ENCODE measurements at places on chromosomes 4 and X.

- no peak for DNase-seq
Measured at GRCh38 chr4:102684610-102685052, 76.1 kb downstream of the MANBA start.

DNA sequence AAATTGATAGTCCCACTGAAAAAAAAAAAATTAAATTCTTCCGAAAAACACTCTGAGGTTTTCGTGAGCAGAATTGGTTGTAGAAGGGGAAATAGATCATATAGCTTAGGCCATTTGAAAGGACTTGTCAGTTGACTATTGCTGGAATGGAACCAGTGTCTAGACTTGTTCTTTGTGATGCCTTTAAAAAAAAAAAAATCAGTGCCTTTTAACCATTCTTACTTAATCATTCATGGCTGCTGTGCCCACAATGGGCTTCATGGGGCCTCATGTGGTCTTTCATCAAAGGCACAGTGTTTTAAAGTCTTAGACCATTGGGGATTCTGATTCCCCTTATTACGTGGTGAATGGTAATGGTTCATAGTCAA is 139.3 kb downstream of the AFF1 start:
- no peak for DNase-seq

GRCh38 chr4:119038116-119038841 is 97.4 kb upstream of the MYOZ2 start:
- no peak for DNase-seq

- no peak for DNase-seq
Measured at GRCh38 chr4:106588891-106589290, 220.3 kb upstream of the GIMD1 start.

- DNase-seq = no peak
Measured at GRCh38 chrX:109590176-109590575, 34.8 kb downstream of the KCNE5 start.

DNA sequence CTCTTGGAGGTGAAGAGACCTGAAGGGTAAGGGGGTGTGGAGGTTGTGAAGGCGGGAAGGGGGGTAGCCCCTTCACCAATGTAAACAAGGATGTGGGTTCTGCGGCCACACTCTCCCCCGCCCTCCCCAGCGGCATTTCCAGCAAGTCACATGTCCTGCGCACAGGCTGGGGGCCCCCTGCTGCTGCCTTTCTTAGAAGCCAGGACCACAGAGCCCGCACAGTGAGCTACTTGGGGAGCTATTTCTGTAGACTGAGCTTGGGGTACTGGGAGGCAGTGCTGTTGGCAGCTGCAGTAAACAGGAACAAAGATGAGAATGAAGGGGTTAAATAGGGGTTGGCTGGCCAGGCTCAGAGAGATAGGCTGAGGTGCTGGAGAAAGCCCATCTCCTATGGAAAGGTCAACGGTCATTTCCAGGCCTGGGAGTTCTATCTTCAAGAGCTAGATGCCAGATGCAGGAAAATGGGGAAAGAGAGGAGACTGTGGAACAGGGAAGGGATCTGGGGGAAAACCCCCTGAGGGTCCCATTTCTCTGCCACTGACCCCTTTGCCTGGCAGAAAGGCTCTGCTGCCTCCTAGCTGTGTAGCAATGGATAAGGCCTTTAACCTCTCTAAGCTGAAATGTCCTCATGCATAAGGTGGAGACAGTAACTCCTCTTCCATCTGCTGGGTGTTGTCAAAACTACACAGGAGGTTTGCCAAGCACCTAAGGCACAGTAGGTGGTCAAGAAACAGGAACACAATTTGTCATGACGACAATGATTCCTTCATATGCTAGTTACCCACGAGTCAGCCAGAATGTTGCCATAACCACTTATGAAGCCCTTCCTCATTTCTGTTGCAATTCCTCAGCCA is 18.5 kb upstream of the PIM2 start:
- DNase-seq = peak; percentile 86

DNA sequence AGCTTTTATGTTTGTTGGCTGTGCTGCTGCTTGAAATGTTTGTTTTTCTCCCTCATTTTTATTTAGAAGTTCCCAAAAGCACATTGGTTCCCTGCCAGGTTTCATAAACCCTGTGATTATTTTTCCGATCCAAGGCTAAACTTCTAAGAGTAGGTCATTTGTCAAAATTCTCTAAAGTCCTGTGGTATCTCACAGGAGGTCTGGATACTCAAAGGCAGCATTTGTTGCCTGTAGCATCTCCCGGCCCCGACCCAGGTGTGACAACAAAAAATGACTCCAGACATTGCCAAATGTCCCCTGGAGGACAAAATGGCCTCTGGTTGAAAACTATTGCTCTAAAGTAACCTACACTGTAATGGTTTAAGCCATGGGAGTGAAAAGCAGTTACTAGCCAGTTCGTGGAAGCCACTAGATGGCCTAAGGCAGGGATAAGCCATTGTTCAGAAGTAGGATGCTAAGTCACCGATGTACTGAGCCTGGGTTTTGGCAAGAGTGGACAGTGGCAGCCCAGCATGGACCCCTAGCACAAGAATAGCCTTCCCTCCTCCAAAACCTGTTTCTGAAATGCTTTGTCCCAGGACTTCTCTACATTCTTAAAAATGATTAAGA is 256.1 kb downstream of the THOC2 start:
- no peak for DNase-seq

All from stimulated activated CD8-positive, alpha-beta memory T cell treated with anti-CD3 and anti-CD28 coated beads, Interleukin-4, amount 100 ng/mL, for 24 hours (primary cell).